ENCODE measurements at places on chromosomes 3 and 15.
A peak's percentile ranks its signal among the peaks of the same experiment; 100 is the strongest.

DNA sequence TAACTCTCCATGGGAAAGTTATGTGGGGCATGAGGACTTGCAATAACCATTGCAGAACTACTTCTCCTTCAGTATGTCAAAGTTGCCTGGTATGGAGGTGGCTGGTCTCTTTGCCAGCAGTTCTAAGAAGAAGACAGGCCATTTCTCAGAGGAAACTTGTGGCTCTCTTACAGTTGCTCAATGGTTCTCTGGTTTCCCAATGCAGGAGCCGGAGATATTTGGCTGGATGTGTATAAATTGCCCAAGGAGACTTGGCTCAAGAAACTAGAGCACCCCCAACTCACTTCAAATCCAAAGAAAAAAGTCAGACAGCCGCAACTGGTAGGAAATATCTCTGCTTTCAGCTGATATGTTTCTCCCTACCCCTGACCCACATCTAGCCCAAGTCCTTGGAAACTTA, 24.2 kb downstream of the WDR93 start:
- no peak for DNase-seq

DNA sequence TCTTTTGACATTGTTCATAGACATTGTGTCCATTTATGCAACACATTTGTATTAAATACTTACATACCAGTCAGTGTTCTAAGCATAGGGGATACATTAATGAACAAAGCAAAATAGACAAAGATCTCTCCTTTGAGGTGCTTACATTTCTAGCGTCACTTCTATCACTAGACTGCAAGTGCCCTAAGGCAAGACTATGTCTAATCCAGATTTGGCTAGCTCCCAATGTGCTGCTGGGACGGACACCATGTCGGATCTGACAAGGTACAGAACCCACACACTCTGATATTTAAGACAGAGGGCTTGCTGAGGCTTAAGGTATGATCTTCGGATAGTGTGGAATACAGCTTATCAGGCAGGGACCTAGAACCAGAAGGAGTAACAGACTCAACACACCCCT, 41.4 kb downstream of the MYLK start:
- no peak for DNase-seq

DNA sequence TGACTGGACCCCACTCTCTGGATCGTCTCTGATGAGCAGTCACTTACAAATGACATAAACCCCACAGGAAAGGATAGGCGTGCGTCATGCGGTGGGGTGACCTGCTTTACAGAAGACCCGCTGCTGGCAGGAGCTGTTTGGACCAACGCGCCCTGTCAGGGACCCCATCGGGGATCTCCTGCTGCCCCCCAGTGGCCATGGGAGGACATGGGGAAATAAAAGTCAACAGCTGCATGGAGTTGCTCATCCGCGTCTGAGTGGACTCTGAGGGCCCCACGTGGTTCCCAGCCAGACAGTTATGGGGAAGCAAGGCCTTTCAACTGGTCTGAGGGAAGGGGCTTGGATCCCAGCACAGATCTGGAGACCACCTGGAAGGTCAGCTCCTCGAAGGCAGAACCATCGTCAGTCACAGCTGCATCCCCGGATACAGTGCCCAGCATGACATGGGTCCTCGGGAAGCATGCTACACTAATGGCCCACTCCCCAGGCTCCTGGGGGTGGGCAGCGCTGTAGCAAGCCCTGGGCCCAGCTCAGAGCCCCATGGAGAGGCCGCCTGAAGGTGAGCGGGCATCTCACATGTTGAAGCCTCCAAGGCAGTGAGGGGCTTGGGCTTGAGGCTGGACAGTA, 32.1 kb downstream of the PTH1R start:
- DNase-seq: no peak

DNA sequence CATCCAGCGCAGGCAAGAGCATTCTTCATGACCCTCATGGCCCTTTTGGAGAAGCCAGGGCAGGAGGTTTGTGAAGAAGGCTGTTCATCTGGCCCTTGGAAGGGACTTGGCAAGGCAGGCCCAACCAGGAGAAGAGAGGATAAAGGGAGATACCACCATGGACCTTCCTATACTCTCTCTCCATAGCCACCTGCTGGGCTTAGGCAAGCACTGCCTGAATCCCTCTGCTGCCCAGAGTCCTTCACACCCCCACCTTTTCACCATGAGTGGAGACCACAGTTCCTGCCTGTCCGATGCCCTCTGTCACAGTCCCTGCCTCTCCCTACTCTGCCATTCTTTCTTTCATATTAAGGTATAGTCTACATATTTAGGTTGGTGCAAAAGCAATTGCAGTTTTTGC, 10.6 kb upstream of the SFMBT1 start:
- no peak for DNase-seq

- DNase-seq: no peak
Measured at GRCh38 chr15:101048176-101048575, 129.0 kb downstream of the LRRK1 start.

DNA sequence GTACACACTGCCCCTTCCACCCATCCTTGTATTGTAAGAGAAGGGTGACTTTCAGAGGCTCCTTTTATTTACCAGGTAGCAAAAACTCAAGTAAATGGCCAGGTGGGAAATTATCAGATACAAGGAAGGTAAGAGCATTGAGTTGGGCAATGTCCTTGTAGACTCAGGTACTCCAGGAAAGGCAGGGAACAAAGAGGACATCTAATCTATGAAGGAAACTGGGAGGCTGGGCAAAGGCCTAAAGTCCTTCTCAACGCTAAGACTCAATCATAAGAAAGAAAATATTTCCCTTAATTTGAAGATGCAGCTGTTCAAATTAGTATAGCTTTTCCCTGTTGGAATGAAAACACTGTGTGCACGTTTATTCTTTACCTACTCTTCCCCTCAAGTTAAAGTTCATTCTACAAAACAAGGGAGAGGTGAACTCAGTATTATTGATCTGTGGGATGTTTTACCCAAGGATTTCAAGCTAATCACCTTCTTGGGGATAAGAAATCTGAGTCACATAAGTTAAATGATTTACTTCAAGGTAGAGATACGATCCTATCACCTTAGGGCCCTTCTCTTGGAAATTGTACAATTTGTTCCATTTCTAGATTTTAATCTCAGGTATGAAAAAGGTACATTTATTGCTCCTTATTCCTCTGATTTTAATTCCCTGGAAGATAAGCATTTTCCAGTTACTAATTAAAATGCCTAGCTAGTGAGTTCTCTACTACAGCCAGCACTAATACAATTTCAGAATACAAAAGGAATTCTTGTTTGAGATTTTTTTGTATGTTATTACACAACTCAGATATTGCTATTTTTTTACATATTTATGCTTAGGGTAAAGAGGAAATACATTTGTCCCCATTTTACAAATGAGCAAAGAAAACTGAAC, 80.6 kb downstream of the PLD1 start:
- DNase-seq: no peak

DNA sequence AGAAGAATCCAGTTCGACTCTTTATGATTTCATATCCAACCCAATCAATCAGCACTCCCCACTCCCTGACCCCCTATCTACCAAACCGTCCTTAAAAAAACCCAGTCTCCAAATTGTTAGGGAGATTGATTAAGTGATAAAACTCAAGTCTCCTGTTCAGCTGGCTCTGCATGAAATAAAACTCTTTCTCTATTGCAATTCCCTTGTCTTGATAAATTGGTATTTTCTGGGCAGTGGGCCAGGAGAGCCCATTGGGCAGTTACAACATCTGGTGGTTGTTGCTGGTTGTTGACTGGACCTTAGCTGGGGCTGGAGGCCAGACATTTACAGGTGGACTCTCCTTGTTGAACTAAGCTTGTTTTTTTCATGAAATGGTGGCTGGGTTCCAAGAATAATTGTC, 642.3 kb downstream of the ROBO2 start:
- DNase-seq: no peak

GRCh38 chr15:80944818-80945217, 44.8 kb downstream of the MESD start:
- DNase-seq: no peak

DNA sequence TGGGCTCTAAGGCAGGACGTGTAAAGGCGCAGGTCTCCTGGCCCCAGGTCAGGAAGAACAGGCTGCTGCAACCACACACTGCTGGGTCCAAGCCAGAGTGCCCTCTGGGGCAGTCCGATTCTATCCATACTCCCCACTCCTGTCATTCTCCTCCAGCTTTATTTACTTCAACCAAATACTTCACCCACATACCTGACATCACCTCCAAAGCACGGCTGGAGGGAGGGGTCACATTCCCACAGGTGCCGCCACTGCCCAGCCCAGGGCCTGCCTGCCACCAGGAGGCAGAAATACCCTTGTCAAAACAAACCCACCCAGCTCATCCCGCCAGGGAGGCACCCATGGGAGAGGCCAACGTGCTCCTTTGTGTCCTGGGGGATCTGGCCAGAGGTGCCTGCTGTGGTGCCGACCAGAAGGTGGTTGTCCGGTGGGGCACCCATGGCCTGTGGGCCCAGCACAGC, 100.4 kb downstream of the DAPK2 start:
- no peak for DNase-seq

GRCh38 chr3:144114767-144115166, 143.1 kb downstream of the DIPK2A start:
- DNase-seq: no peak

DNA sequence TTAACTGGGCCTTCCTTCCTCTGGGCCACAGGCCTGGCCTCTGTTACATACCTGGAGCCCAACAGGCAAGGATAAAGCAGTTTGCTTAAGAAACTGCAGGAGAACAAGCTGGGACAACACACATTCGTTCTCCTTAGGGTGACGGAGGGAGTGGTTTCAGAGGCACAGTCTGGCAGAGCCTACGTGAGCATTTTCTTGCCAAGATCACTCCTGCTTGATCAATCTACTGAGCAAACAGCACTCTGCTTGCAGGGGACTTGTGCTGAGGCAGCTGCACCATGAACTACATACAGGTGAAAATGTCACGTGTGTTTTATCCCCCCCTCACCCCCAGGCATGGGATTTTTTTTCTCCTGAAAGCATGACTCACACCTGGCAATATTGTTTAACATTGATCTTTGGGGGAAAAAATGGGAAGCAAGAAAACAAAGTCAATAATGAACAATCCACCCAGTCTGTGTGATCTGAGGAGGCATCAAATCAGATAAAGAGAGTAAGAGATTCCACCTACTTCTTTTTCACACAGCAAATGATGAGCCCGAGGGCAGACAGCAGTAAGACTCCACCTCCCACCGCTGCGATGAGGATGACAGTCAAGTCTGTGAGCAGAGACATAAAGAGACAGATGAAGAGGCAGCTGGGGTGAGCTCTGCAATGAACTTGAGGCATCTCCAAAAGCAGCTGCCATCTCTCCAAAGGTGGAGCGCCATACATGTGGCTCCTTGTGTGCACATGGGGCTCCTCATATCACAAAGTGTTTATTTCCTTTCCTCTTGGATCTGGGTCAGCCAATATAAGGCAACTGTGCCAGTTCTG, 57.4 kb downstream of the CDCP1 start:
- DNase-seq: no peak

- no peak for DNase-seq
Measured at GRCh38 chr15:96326328-96327154, 4.0 kb upstream of the NR2F2 start.

GRCh38 chr3:52679199-52679538, 6.5 kb downstream of the PBRM1 start:
- DNase-seq: no peak

DNA sequence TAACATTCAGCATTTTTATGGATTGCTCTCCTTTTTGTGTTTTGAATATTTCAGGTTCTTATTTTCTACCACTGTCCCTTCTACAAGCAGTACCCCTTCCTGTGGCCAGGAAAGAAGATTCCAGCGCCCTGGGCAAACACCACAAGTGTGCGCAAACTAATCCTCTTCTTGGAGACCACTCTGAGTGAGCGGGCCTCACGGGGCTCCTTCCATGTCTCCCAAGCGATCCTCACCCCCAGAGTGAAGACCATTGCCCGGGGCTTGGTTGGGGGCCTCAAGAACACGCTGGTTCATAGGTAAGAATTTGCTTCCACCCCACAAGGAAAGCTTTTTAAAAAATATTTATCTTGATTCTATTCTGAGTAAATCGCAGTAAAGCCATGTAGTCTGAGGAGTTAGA, 118.7 kb upstream of the ZBED2 start:
- DNase-seq: no peak

DNA sequence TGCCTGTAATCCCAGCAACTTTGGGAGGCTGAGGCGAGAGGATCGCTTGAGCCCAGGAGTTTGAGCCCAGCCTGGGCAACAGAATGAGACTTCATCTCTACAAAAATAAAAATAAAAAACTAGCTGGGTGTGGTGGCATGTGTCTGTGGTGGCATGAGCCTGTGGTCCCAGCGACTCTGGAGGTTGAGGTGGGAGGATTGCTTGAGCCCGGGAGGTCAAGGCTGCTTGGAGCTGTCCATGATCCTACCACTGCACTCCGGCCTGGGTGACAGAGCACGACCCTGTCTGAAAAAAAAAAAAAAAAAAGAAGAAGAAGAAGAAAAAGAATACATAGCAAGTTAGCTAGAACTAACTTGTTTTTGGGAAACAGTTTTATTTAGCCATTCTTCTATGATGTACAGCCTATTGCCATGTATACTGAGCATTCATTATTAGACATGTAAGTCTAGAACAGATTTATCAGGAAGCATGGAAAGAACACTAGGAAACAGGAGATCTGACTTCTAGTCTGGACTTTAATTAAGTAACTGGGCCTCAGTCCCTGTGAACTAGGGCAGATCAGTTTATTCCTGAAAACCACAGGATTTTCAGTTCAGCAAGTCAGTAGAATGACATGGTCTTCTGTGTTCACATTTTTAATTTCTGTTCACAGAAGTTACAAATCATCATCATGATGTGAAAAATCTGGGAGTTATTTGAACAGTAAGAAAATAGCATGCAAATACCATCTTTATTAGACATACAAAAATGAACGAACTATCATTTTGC, 65.5 kb downstream of the KAT2B start:
- no peak for DNase-seq

DNA sequence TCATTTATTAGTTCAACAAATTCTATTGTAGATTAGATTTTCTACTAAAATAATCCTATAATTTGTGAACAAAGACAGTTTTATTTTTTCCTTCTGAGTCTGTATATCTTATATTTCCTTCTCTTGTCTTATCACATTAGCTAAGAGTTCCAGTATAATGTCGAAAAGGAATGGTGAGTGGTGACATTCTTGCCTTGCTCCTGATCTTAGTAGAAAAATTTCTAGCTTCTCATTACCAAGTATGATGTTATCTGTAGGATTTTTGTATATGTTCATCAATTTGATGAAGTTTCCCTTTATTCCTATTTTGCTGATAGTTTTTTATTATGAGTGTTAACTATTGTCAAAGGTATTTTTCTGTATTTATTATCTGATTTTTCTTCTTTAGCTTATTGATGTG, 756.6 kb upstream of the BCHE start:
- DNase-seq: no peak

DNA sequence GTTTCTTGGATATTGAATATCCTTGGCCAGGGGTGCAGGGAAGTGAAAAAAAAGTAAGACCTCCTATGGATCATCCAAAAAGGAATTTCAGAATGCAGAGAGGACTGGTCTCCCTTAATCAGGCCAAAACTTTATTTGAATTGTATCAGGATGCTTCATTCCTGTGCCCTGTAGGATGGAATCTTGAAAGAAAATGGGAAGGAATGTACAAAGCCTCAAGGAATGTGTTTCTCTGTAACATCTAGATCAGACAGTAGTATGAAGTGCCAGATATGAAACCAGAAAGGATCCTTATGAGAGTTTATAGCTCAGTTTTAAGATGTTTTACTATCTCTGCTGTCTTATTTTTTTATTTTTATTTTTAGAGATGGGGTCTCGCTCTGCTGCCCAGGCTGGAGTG, 6.5 kb upstream of the GSK3B start:
- peak; percentile 47 for DNase-seq

Measured in GM04503 (cell line).